BJ (cell line): ENCODE measurements at places on chromosomes 7 and 10.
A peak's percentile ranks its signal among the peaks of the same experiment; 100 is the strongest.

DNA sequence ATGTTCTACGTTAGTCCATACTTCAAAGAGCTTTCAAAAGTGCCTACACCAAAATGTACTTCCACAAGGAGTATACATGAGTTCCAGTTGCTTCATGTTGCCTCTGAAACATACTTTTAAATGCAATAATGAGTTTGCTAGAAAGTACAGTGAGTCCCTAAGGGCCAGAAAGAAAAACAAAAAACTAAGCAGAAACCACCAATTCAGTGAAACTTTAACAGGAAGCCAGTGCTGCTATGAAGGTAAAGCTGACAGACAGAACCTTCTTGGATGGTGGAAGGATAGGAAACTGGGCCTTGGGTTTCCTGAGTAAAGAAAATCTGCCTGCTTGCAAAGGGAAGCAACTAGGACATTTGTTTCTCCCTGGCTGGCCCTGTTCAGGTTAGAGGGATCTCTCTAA lies 104.2 kb downstream of the CTTNBP2 start:
- DNase-seq, result no peak

DNA sequence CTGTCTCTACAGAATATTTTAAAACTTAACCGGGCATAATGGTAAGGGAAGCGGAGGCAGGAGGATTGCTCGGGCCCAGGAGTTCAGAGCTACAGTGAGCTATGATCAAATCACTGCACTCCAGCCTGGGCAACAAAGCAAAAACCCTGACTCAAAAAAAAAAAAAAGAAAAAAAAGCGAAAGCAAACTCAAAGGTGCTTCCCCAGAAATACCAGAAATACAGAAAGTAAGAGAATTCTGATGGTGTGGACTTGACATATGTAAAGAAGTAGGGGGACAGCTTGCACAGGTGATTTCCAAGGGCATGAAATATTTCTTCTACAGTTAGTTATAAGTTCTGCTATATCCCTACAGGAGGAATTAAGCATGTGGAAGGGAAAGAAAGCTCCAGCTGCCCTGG lies 69.7 kb upstream of the APBB1IP start:
- no peak for DNase-seq

DNA sequence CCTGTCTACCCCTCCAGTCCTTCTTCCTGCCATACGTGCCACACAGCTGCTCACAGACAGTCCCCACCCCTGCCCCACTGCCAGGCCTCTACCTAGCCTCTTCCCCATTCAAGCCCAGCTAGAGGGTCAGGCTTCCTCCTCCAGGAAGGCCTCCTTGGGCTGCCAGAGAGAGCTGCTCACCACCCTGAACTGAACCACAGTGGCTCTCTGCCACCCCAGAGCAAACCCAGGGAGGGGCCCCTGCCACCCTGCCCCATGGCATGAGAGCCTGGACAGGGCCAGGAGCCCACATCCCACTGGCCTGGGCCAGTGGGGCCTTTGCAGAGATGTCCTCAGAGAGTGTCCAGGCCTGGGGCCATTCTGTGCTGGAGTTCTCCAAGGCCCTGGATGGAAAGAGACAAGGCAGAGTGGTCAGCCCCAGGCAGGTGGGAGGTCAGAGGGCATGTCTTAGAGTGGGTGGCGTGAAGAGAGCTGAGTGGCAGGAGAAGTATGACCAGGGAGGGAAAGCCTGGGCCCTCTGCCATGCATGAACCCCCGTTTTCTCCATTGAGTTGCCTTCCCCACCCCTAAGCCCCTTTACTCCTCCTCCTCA lies 40.4 kb downstream of the TMEM270 start:
- no peak for DNase-seq

DNA sequence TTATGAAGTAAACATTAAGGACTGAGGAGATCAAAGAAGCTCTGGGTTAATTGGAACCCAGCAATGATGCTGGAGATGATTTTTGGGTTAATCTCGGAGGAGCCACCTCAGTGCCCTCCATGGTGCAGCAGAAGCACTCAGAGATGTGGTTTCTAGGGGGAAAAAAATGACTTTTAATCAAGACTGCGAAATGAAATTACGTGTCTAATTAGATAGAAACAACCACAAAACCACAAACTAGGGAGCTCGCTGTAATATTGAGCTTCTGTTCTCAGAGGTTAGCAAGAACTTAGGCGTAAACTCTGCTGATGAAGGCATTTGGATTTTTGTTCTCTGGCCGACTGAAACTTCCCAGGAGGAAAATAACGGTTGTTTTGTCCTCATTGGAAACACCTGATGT lies 319.0 kb downstream of the GRID1 start:
- no peak for DNase-seq

GRCh38 chr10:14173706-14174594 lies 156.8 kb downstream of the FRMD4A start:
- DNase-seq, result no peak

DNA sequence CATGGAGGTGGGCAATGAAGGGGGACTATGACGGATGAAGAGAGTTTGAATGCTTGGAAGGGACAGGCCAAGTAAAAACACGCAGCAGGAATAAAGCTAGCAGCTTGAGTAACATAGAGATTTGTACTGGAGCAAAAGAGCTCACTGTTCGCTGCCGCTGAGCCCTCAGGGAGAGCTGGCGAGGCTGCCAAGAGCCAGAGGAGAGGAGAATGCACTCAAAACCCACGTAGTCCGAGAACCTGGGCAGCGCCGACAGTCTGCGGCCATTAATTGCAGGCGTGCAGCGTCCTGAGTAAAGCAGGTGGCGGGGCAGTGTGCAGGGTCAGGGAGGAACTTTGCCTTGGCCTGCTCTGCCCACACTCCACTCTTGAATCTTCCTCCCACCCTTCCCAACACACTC lies 68.2 kb downstream of the SLC37A3 start:
- DNase-seq, result no peak

GRCh38 chr7:10855583-10855982 lies 118.1 kb upstream of the PHF14 start:
- no peak for DNase-seq

- DNase-seq, result no peak
Measured at GRCh38 chr10:62978482-62978881, 154.6 kb upstream of the NRBF2 start.

GRCh38 chr10:70442332-70442988 lies 979 bp upstream of the NODAL start:
- DNase-seq, result no peak

DNA sequence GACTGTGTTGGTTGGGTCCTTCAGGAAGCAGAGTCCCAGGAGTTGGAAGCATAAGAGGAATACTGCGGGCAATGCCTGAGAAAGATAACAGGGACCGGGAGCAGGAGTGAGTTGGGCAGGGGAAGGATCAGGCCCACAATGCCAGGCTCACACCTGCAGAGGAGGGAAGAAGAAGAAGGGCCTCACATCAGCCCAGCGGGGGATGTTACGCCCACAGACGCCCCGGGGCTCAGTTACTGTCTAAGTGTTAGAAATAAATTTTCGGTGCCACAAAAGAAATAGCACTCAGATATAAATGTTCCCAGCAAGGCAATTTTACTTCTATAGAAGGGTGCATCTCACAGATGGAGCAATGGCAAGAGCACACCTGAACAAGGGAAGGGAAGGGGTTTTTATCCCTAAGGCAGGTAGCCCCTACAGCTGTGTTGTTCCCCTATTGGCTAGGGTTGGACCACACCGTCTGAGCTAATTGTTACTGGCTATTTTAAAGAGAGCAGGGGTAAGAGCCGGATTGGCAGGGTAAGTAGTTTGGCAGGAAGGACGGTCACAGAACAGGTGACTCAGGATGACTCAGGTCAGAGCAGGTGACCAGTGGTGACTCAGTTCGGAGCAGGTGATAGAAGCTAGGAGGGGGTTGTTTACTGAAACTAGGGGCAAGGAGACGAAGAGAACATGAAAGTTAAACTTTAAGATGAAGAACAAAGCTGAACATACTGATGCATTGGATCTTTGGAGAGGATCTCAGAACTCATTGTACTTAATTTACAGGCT lies at the start of gene NOS3:
Gene NOS3 (plus strand): TSS at position 602 of the 771 bp plus-strand sequence. CDS start 2,787 bp downstream, outside the sequence.
- DNase-seq, result no peak

DNA sequence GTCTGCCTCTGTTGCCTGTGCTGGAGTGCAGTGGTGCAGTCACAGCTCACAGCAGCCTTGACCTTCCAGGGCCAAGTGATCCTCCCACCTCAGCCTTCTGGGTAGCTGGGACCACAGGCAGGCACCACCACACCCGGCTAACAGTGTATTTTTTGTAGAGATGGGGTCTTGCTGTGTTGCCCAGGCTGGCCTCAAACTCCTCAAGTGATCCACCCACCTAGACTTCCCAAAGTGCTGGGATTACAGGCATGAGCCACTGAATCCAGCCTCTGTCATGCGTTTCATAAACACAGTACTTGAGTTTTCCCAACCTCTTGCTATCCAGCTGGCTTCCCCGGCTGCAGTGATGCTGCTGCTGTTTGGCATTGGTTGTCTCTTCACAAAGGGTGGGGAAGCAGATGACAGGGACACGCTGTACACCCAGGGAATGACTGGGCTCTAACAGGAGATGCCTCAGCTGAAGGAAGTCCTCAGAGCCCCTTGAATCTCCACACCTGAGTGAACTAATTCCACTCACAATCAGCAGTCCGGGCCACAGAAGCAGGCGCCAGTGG lies 191.5 kb downstream of the DIP2C start:
- DNase-seq, result no peak

GRCh38 chr7:117808910-117809705 lies 64.1 kb downstream of the CTTNBP2 start:
- no peak for DNase-seq

- DNase-seq, result no peak
Measured at GRCh38 chr7:81883801-81884393, 114.0 kb upstream of the HGF start.

DNA sequence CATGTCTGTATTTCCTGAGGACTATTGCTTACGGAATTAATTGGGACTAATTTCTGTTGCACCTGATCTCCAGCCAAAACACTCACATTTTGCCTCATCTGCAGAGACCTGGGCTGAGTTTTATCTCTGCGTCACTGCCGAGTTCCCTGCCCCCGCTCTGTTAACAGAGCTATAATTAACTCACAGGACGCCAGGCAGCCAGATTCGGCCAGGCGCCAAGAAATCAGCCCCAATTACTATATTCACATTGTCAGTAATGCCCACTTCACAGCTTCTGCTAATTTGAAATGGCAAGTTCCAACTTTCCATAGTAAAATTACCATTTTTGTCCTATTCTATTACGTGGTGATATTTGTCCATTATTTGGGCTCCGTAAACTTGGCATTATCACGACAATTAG lies 130.5 kb downstream of the CUX1 start:
- no peak for DNase-seq

GRCh38 chr7:96495751-96496216 lies 173.9 kb upstream of the SLC25A13 start:
- no peak for DNase-seq

- no peak for DNase-seq
Measured at GRCh38 chr7:19069842-19070241, 47.6 kb downstream of the TWIST1 start.

GRCh38 chr7:107659666-107660065 lies 962 bp upstream of the SLC26A4 start:
- peak; percentile 17 for DNase-seq

DNA sequence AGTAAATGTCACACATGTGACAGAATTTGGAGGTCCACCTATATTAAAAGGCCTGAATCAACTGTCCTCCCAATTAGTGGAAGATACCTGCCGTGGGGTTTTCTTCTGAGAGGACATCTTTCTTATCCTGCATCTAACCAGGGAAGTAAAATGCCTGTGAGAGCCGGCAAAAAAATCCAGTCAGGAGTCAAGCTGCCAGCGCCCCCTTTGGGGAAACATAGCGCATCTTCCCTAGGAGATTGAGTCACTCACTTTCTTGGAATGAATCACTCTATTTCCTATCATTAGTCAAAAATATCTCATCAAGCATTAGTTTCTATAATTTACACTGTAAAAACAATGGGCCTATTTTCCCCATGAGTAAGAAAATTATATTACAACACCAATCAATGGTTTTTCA lies 66.4 kb upstream of the ANK3 start:
- no peak for DNase-seq

- DNase-seq, result no peak
Measured at GRCh38 chr7:149196705-149197171, 1.4 kb downstream of the ZNF282 start.

- no peak for DNase-seq
Measured at GRCh38 chr10:122515588-122516231, 44.8 kb upstream of the DMBT1 start.

GRCh38 chr7:130544356-130544755 lies 52.5 kb downstream of the MEST start:
- no peak for DNase-seq

GRCh38 chr7:108404509-108405420 lies 51.5 kb downstream of the NRCAM start:
- no peak for DNase-seq

DNA sequence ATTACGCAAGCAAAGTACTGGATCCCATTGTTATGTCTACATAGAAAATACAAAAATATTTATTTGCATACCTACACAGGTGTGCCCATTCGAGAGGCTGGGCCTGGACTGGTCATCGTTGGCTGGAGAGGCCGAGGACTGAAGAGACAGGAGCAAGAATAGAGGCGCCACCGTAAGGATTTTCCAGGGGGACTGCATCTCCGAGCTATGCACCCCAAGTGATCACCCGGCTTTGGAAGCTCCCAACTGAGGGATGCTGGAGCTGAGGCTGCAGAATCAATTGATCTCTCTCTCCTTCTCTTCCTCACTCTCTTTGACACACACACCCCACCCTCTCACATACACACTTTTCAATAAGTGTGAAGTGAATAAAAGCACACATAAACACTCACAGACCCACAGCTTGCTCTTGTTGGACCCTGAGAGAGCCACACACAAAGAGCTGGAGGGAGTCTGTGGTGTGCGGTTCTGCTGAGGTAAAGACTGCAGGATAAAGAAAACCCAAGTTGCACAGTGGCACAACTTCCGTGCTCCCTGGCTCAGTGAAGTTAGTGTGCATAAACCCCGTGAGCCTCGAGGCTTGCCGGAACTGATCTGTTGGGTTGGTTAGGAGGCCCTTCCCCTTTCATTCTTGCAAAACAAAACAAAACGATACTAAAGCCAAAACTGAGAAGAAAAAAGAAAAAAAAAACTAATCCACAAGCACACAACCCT lies at the start of gene AOAH:
Gene AOAH (minus strand): TSS at position 544 of the 714 bp plus-strand sequence. CDS start 346 bp downstream, at position 198.
- no peak for DNase-seq

- DNase-seq, result no peak
Measured at GRCh38 chr10:92502296-92502808, 71.5 kb downstream of the IDE start.
